Activated CD8-positive, alpha-beta memory T cell treated with anti-CD3 and anti-CD28 coated beads for 24 hours (primary cell): ENCODE measurements at places on chromosomes 4 and X.
A peak's percentile ranks its signal among the peaks of the same experiment; 100 is the strongest.

GRCh38 chr4:76558396-76559235, 123.6 kb downstream of the SHROOM3 start:
- DNase-seq: no peak

DNA sequence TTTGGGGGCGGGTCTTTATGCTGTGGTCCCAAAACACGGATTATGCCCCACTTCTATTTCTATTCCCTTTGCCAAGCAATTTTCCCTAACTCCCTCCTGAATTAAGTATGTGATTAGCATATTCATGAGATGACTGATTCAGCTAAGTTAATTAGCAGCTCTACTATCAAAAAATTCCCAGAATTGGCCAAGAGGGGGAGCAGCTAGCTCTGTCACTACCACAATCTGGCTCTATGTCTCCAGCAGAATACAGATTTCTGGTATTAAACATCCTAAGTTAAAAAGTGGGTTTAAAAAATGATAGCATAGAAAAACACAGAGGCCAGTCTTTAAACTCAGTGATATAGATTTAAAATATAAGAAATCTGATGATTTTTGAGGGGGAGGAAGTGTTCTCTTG, 80.3 kb downstream of the GPC4 start:
- DNase-seq: no peak

- peak; percentile 66 for DNase-seq
Measured at GRCh38 chrX:42714981-42715700, 62.8 kb downstream of the PPP1R2C start.

- DNase-seq: no peak
Measured at GRCh38 chr4:28702571-28702970, 1841.9 kb downstream of the STIM2 start.

DNA sequence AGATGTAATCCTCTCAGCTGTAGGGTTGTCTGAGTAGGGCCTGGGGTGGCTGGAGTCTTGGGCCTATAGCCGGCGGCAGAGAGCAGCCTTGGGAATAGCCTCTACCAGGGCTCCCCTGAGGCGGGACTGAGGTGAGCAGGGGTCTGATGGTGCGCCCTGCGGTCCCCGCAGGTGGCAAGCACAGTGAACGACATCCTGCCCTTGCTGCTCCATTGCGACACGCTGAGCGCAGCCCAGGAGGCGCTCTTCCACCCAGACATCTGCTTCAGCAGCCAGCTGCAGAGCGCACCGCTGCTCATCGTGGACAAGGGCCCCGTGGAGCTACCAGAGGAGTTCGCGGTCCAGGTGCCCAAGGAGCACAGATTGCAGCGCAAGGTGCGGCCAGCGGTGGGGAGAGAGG, 317.0 kb downstream of the ADGRL3 start:
- DNase-seq: no peak

DNA sequence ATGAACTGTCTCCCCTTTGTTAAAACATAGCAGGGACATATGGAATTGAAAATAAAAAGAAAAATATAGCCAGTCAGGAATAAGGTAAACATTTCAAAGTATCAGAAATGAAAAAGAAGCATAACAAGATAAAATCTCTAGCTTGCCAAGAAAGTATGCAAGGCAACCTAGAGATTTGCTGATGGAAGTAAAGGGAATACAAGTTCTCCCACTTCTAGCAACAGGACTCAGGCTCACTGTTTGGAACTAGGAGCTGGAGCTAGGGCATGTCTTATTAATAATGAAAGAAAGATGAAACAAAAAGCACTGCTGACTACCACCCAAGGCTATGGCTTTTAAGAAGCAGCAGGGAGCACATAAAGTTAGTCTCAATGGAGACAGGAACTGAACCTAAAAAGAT, 18.2 kb downstream of the ANKRD50 start:
- DNase-seq: no peak

- DNase-seq: no peak
Measured at GRCh38 chr4:47747846-47748494, 89.9 kb downstream of the CORIN start.

GRCh38 chr4:138951764-138952163, 63.8 kb upstream of the NOCT start:
- no peak for DNase-seq

DNA sequence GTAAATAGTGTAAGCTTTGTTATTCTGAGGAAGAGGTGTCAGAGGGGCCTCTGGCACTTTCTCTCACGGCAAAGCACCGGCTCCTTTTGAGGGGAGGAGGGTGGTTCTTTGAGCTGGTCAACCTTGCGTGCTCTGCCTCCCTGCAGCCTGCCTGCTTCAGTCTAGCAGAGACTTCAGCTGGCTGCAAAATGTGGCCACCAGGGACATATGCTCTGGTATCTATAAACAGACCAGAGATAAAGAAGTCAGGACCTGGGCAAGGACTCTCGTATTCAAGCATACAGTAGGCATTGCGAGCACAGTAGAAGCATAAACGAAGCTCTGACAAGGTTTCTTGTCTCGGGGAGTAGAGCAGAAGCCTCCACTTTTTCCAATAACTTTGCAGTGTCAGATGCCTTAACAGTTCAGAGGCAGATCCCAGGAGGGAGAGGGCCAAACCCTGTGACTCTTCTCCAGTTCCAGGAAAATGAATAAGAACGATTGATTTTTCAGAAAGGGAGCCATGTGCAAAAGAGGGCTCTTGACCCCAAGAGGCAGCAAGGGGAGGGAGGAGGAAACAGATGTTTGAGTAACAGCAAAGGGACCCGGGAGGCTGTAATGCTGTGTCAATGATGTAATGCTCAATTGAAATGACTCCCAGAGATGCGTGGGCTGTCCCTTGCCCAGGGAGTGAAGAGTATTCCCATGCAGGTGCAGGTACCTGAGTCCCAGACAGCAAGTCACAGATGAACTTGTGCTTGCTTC, 57.9 kb upstream of the TEX13D start:
- DNase-seq: no peak

- no peak for DNase-seq
Measured at GRCh38 chr4:10504570-10505179, 47.4 kb upstream of the ZNF518B start.

GRCh38 chr4:137819964-137820383, 287.7 kb upstream of the PCDH18 start:
- no peak for DNase-seq

DNA sequence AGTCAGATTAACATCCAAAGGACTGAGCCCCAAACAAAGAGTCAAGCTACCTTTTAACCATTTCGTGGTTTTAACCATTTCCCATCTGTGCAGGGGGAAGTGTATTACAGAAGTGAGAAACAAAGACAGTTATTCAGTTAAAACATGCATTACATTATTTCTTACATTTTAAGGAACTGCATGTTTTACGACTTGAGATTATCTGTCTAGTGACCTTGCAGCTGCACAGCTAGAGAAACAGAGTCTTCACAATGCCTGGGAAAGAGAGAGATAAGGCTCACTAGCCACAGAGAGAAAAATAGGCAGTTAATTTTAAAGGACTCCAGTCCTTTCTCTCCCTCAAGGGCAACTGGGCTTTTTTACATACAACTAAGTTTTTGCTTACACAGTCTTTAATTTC, 48.7 kb upstream of the KLHL4 start:
- no peak for DNase-seq

GRCh38 chrX:23598575-23598974, 68.7 kb upstream of the PRDX4 start:
- no peak for DNase-seq

- DNase-seq: peak; percentile 47
Measured at GRCh38 chr4:3317656-3318211, 24.9 kb downstream of the RGS12 start.

DNA sequence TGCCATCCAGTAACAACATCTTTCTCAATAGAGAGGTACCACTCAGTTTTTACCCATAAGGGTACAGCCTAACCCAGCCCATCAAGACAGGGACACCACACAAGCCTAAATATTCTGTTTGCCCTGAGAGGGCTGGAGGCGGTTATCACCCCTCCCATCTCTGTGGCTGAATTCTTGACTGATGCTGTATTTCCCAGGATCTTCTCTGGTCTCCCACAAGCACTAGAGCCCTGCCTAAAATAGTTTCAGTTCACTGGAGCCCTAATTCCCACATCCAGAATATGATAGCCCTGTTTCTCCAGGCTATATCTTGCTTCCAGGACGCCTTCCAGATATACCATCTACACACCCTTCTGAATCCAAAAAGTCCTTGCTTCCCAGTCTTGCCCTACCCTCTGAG, 91.6 kb upstream of the NMU start:
- DNase-seq: no peak

- no peak for DNase-seq
Measured at GRCh38 chr4:40586034-40586433, 43.6 kb downstream of the RBM47 start.

GRCh38 chr4:190017357-190018200, 9.5 kb downstream of the FRG2 start:
- DNase-seq: no peak

DNA sequence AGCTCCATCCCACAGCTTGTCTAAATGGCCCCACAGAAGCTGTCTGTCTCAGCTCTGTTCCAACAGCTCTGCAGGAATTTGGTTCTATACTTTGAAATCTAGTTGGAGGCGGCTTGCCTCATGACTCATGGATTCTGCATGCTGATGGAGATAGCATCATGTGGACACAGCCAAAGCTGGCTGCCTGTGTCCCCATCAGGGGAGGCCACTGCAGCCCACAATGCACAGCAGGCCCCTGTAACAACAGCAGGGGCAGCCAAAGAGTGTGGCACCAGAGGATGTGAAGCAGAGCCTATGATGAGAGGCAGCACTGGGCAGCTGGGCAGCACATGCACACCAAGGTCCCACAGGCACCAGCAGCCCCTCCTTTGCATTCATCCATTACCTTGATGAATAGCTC, 67.2 kb downstream of the DCAF12L1 start:
- no peak for DNase-seq

- DNase-seq: no peak
Measured at GRCh38 chr4:143402776-143403552, 66.3 kb downstream of the GAB1 start.

GRCh38 chrX:153735274-153735673, 10.6 kb downstream of the ABCD1 start:
- DNase-seq: no peak

DNA sequence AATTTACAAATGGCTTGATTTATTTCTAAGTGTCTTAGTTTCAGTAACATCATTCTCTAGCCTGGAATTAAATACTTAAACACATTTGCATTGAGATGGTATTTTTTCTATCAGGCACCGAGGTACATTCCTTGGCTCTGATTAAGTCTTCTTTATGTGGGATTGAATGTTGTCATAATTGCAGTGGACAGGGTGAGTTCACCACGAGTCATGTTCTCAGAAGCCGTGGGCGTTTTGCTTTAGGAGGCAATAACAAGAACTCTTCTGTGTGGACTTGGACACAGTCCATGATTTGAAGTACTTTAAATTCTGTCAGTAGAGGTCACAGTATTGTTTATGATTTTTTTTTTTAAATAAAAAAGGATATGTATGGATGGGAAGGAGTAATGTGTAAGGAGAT, 57.1 kb upstream of the EFHC2 start:
- DNase-seq: no peak

DNA sequence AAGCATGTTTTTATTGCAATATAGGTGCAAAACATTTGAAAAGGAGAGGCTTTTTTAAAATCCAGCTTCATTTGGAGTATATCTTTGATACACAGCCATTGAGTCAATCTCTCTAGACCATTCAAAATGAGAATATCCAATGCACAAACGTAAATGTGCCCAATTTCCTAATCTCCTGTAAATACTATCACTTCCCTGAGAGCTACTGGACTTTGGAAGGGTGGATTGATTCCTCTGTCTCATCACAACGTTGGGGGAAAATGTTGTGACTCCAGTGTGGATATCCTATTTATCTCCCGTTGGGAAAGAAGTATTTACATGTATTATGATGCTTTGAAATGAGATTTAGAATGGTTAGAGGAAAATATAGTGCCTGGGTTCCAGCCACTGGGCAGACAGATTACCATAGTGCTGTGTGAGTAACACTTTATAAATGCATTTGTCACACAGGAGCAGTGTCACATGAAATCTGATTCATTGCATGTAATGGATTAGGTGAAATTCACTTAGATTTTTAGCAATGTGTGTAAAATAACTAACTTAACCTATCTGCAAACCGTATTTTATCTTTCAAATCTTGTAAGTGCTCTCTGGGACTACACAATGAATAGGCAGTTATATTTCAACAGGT, 64.4 kb upstream of the VCX3A start:
- no peak for DNase-seq

GRCh38 chr4:39616651-39617050, 22.0 kb downstream of the SMIM14 start:
- no peak for DNase-seq

GRCh38 chrX:153930011-153930910, 4.2 kb upstream of the ARHGAP4 start:
- DNase-seq: no peak

GRCh38 chr4:19711871-19712270, 539.8 kb upstream of the SLIT2 start:
- DNase-seq: no peak

DNA sequence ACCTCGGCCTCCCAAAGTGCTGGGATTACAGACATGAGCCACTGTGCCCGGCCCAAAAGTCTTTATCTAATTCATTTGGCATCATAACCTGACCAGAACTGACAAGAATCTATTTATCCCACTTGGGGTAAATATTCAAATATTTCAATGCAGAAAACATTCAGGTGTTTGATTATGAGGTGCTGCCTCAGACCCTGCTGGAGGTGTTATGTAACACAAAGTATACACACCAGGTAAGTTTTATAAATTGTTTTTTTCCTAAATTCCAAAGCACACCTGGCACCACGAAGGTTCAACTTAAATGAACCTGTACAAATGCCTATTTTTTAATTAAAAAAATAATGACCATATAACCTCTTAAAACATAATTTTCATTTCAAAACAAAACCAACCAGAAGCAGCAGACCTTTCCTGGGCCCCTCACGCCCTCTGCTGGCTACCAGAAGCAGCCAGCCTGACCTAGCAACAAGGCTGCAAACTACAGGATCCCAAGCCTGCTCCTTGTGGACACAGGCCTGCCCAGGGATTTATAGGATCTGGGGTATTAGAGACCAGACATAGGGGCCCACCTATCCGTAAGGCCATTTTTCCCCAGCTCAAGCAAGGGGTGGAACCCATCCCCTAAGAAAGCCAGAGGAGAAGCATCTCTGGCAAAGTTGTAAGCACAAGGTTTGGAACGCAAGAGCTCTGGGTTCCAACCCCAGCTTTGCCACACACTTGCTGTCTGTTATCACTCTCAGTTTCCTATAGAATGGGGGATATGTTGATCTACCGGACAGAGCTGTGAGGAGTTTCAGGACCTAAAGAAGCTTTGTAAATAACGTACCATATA, 11.7 kb downstream of the OTUD5 start:
- peak; percentile 79 for DNase-seq

GRCh38 chr4:132564920-132565319, 584.2 kb upstream of the PCDH10 start:
- no peak for DNase-seq

DNA sequence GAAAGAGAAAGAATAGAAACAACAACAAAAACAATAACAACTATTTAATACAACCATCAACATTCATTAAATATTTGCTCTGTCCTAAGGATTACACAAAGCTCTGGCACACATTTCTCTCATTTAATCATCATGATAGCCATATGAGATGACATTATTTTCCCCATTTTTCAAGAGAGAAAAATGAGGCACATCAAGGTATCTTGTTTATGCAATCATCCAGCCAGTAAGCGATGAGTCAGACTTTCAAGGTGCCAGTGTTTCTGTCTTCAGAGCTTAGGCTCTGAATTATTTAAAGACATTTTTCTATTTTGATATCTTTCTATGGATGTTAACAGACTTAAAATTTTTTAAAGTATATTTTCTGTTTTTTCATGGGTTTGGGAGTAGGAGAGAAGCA, 541.8 kb upstream of the SMIM31 start:
- no peak for DNase-seq

GRCh38 chrX:55088795-55089489, at the start of gene PAGE2:
PAGE2 (plus strand) TSS chrX:55089018; CDS start chrX:55090021, 1,003 bp downstream.
- DNase-seq: no peak
